ENCODE measurements at places on chromosomes 3 and 15.

GRCh38 chr3:123076112-123076495 is 9.3 kb downstream of the PDIA5 start:
- no peak for DNase-seq

- DNase-seq: no peak
Observed at GRCh38 chr15:78307976-78308375, 8.6 kb upstream of the SKIC8 start.

DNA sequence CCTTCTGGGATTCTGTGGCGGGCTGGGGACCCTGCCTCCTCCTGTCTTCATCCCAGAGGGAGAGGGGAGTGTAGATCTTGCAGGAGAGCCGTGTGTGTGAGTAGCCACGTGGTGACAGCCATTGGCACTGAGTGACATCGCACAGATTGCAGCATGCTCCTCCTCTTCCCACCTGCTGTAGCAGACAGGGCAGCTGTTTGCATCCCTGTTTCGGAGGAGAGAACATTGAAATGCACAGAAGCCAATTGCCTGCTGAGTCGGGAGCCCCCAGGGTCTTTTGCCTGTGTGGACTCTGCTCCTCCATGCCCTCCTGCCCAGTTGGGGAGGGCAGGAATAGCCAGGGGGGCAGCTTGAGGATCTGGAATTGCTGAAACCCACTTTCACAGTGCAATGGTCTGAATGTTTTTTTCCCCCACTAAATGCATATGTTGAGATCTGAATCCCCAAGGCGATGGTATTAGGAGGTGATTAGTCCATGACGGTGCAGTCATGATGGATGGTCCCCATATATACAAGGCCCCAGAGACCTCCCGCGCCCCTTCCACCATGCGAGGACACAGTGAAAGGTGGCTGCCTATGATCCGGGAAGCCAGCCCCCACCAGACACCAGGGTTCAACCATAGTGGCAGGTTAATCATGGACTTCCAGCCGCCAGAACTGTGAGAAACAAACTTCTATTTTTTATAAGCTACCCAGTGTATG is 66.8 kb downstream of the CHRNA7 start:
- no peak for DNase-seq

DNA sequence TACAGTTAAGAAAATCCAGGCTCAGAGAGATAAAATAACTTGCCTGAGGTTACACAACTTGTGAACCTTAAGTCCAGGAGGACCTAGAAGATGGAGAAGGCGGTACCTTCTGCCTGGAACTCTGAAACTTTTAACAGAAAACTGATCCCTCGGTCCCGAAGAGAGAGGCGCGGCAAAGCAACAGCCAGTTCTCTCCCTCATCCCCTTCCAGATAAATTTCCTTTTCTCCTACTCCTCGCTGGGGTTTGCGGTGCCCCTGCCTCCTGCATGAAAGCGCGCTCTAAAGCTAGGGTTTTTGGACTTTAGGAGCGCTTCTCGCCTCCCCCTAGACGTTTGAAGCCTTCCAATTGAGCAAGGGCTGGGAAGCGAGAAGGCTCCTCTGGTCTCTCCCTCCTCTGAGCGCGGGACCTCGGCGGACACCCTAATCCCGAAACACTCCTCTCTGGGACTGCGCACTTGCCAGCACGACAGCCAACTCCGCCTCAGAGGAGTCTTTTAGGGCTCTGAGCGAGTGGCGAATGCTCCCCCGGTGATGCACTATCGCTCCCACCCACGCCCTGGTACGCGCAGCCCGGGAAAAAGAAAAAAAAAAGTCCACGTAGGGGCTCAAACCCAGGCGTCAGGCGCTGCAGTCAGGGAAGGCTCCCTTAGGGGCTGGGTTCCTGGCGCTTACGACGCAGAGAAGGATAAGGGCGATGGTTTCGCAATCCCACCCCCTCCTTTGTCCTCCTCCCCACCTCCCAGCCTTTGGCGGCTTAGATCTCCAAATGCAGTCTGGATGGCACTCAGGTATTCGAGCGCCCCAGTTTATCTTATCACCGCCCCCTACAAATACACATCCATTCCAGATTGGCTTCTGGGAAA is 7.9 kb upstream of the EOMES start:
- no peak for DNase-seq

DNA sequence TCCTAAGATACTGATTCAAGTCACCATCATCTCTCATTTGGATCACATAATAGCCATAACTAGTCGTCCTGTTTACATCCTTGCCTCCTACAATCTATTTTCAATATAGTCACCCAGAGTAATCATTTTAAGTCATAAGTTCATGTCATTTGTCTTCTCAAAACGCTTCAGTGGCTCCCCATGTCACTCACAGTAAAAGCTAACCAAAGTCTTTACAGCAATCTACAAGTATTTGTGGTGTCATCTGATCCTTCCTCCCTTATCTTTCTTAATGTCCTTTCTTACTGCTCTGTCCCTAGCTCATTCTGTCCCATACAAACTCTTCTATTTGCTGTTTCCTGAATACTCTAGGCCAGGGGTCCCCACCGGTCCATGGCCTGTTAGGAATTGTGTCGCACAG is 28.8 kb downstream of the GBE1 start:
- DNase-seq: no peak

DNA sequence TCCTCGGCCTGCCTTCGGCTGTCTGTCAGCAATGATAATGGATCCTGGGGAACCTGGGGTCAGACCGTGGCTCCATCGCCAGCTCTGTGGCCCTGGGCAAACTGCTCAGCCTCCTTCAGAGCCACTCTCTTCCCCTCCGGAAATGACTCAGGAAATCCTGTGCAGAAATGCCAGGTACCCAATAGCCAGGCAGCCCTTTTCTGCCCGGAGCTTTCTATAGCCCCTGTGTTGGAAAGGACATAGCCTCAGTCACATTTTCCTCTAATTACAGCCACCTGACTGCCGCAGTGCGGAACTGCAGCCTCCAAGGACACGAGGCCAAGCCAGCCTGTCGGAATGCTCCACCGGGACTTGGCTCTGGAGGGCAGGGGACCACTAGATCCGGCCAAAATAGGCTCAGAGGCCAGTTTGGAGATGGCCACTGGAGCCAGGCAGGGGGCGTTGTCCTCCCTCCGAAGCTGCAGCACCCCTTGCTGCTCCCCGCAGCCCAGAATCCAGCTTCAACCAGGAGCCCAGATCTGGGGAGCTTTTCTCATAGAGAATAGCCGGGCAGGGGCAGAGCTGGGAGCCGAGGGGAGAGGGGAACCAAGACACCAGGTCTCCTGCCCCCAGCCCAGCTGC is 11.6 kb upstream of the ZXDC start:
- peak; percentile 51 for DNase-seq

DNA sequence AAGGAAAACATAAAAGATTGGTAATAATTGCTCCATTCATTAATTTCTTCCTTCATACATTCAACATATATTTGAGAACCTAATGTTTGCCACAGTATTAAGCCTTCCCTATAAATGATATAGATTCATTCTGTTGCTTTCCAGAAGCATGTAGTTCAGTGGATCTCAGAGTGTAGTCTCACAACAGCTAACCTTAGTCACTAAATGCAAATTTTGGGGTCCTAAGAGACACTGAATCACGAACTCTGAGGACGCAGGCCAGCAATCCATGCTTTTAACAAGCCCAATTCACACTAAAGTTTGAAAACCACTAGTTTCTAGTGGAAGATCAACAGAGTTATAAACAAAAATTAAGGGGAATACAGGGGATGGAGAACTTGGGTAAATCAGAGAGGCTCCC is 7.2 kb upstream of the AQR start:
- no peak for DNase-seq

DNA sequence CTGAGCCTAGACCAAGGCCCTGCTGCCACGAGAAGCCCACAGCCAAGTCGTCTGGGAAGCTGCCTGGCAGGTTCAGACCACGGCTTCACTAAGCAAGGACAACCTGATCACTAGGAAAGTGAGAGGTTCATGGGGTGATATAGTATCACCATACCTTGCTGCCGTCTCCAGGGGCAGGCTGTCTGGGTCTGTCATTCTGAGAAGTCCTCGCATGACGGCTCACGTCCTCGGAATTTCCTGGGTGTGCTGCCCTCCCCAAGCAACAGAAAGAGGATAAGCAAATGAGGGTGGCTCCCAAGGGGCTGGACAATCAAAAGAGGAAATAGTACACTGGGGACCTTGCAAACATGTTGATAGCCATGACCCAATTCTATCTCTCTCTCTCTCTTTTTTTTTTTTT is 207.4 kb upstream of the IGF1R start:
- no peak for DNase-seq

DNA sequence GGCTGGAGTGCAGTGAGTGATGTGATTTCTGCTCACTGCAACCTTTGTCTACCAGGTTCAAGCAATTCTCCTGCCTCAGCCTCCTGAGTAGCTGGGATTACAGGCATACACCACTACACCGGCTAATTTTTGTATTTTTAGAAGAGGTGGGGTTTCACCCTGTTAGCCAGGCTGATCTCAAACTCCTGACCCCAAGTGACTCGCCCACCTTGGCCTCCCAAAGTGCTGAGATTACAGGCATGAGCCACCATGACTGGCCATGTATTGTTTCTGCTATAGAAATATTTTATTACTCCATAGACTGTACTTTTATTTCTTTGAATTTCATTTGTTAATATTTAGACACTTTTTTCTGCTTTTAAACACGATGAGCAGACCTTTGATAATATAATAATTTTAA is 60.4 kb downstream of the GTF2E1 start:
- DNase-seq: no peak

- no peak for DNase-seq
Observed at GRCh38 chr3:12456441-12456840, 27.8 kb upstream of the TSEN2 start.

DNA sequence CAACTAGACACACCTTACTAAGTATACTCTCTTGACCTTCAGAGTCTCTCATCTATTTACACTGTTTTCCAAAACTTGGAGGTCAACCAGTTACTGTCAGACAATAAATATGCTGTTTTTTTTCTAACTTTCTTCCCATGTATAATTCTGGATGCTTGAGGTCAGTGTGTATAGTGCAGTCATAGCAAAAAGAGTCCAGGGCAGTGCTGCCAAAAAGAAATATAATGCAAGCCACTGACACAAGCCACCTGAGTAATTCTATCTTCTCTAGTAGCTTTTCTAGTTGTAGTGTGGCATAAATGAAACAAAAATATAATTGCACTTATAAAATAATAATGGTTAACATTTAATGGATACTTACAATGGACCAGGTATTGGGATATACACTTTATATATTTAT is 21.6 kb downstream of the GADL1 start:
- no peak for DNase-seq

DNA sequence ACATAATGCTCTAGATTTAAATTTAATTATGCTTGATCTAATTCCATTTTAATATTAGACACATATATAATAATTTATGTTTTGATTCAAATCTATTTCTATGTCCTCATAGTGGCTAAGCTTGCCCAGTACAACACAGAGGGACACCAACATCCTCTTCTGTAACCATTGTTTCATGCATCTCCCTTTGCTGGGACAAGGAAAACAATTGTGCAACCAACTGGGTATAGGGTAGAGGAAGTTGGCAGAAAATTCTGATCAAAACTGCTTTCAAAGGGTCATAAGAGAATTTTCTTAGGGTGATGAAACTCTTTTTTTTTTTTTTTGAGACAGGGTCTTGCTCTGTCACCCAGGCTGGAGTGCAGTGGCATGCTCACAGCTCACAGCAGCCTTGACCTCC is 121.4 kb upstream of the SGO1 start:
- DNase-seq: no peak

GRCh38 chr3:80663426-80663825 is 895.6 kb upstream of the ROBO1 start:
- no peak for DNase-seq

DNA sequence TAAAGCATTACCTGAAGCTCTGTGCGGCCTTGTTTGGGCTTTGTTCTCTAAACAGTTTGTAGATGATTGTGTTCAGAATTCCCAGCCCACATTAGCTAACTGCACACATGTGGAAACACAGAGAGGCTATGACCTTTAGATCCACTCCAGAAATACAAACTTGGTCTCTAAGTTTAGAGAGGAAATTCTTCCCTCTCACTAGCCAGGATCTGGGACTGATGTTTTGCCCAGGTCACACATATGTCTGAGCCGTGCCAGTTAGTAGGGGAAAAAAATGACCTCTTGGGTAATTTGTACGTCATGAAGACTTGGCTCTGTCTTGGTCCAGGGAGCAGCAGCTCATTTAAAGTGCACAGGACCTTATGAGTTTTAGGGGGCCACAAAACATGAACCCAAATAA is 223.1 kb downstream of the RBMS3 start:
- no peak for DNase-seq

DNA sequence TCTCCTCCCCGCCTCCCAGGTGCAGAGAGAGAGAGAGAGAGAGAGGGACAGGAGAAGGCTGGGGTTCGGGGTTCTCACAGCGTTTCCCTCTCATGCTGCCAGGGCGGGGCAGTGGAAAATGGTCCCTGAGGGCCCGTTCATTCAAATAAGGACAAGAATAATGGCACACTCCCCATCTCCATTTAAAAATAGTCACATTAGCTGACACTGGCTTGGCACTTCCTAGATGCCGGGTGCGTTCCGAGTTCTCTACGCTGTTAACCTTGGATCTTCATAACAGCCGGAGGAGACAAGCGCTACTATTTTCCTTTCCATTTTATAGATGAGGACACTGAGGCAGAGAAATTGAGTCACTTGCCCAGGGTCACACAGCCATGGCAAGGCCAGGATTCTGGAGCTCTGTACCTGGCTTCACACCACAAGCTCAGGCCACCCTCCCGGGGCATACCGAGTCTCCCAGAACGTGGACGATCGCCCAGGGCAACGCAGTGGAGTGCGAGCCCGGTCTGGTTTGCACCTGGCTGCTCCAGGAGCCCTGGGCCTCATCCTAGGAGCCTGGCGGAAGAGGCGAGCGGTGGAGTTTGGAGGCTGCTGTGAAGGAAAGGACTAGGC is 608 bp upstream of the SLC6A6 start:
- DNase-seq: no peak

GRCh38 chr3:152497457-152497856 is 228.7 kb downstream of the MBNL1 start:
- no peak for DNase-seq

DNA sequence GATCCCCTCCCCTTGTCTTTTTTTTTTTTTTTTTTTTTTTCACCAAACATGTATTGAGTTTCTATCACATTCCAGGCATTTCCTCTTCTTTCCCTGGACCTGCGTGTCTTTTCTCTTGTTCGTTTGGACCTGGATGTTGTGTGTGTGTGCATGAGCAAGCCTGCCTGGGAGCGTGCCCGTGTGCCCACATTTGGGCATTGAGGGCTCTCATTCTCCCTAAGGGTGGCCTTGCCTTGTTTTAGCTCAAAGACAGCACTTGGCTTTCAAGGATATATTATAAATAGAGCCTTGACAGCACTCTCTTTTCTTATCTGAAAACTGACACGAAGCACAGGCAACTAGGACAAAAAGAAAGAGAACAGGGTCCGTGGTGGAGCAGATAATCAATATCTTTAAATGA is 39.0 kb upstream of the SLC25A26 start:
- no peak for DNase-seq

Data from testis (tissue), 5 donors.